ENCODE measurements at places on chromosomes 12 and 14.

DNA sequence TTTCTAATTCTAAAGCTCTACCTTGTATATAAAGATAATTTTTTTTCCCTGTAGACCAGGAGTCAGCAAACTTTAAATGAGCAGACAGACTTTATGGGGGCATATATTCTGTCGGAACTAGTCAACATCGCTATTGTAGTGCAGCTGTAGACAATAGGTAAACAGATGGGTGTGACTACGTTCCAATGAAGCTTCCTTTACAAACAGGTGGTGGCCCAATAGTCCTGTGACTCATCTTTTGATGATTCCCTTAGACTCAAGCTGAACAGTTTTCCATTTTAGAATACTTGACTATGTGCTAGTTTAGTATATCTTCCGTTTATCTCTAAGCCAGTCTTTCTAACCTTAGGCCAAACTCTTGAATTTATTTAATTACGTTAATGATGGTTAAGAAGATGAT is 16.3 kb downstream of the MUCL1 start:
- DNase-seq: no peak

GRCh38 chr12:101719566-101719965 is 19.7 kb downstream of the SYCP3 start:
- DNase-seq: no peak

- DNase-seq: peak; percentile 90
These were observed at the start of gene UNC119B for GRCh38 chr12:120710031-120710804. Gene UNC119B (plus strand): TSS chr12:120710458. CDS start chr12:120710475, 17 bp downstream.

DNA sequence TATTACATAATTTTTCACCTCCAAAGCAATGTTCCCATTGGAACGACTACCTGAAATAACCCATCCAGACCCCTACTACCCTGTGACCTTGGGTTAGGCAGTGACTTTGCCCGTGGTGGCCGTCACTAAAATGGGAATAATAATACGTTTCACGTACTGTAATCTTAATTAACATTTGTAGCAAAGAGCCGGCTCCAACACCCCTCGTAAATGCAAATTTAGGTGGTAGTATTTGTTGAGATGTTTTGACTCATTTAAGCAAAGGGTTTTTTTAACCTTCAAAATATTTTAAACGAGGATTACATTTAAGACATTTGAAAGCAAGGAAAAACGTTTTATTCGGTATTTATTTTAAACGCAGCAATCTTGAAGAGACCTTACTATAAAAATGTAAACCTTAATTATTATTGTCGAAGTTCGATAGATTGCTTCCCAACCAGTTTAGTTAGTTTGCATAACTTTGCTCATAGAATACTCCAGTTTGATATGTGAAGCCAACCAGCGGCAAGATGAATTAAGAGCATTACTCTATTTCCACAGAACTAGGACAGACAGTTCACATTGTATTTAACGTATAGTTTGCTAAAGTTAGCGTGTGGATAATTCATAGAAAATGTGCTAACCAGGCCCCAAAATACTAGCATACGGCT is 1.4 kb upstream of the ARID2 start:
- DNase-seq: peak; percentile 20

DNA sequence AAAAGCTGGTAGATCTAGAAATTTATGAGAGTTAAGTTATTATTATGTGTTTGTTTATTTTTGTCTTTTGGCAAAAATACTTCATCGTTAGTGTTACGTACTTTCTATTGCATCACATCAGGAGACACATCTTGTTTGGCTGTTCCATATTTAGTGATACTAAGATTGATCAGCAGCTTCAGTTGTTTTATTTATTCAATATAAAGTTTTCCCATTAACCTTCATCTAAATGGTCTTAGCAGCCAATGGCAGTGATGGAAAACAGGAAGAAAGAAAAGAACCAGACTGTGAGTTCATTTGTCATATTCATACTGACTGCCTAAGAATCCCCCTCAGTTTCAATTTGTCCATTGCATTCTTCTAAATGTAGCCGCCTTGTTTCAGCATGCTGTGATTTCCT is 122.3 kb downstream of the METTL25 start:
- DNase-seq: no peak

- DNase-seq: no peak
These were observed 181.2 kb upstream of the NRXN3 start for GRCh38 chr14:77988970-77989369.

- no peak for DNase-seq
These were observed 623.4 kb downstream of the DIO2 start for GRCh38 chr14:79587875-79588274.

GRCh38 chr12:70070494-70071007 is 172.7 kb upstream of the CNOT2 start:
- DNase-seq: no peak

- DNase-seq: no peak
These were observed 35.0 kb downstream of the ZNF664 start for GRCh38 chr12:124007826-124008570.

DNA sequence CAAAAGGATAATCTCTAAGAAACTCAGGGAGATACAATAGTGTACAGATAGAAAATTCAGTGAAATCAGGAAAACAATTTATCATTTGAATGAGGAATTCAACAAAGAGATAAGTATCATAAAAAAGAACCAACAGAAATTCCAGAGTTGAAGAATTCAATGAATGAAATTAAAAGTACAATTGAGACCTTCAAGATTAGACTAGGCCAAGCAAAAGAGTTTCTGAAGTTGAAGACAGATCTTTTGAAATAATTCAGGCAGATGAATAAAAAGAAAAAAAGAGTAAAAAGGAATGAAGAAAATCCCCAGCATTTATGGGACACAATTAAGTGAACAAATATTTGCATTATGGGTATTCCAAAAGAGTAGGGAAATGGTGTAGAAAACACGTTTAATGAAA is 412.6 kb downstream of the TMEM121 start:
- no peak for DNase-seq

DNA sequence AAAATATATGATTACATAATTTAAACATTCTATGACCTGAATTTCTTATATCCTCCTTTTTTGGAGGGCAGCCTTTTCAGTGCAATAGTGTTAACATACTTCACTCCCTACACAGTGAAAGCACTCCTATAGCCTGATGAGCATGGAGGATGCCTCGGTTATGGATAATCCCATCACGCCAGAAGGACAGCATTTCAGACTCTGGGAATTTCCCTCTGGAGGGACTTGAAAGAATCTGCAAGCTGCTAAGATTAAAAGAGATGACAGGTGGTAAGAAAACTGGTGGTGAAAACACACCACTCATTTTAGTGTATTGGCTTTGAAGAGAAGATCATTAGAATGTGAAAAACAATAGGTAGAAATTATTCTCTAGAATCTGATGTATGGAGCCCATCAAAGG is 99.3 kb upstream of the LMNTD1 start:
- DNase-seq: no peak

DNA sequence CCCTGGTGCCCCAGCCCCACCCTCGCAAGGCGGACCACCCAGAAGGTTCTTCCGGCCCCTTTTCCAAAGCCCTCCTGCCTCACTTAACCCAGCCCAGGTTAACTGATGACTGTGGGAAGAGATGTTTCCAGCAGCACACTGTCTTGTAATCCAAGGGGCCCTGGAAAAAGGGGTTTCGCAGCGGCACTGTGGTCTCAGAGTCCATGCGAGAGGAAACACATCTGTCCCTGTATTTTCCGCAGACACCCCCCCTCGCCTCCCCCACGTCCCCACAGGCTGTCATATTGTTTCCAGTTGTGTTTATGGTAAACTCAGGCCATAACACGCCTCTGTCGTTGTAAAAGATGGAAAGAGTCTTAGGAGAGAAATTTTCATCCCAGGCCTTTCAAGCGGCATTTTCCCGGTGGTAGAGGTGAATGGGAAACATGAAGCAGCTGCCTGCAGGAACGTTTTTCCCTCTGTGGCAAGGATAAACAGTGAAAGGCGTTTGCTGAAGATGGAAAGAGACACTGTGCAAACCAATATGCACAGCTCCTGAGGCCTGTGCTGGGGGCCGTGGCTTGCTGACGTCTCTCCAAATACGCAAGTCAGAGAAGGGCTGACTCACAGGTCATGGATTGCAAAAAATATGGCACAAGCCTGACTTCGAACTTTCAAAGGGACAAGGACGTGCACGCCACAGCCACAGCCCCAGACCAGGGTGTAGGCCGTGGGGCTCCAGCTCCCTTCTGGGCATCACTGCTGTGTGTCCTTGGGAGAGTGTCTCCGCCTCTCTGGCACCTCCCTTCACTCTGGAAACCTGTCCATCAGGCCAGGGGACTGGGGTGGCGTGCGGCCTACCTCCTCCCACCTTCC is 22.5 kb upstream of the FZD10 start:
- DNase-seq: no peak

GRCh38 chr12:111858186-111858585 is 16.2 kb downstream of the MAPKAPK5 start:
- DNase-seq: no peak

GRCh38 chr12:20000229-20000849 is 368.0 kb upstream of the PDE3A start:
- DNase-seq: no peak

- no peak for DNase-seq
These were observed 327.0 kb downstream of the BCL11B start for GRCh38 chr14:98944989-98945388.

DNA sequence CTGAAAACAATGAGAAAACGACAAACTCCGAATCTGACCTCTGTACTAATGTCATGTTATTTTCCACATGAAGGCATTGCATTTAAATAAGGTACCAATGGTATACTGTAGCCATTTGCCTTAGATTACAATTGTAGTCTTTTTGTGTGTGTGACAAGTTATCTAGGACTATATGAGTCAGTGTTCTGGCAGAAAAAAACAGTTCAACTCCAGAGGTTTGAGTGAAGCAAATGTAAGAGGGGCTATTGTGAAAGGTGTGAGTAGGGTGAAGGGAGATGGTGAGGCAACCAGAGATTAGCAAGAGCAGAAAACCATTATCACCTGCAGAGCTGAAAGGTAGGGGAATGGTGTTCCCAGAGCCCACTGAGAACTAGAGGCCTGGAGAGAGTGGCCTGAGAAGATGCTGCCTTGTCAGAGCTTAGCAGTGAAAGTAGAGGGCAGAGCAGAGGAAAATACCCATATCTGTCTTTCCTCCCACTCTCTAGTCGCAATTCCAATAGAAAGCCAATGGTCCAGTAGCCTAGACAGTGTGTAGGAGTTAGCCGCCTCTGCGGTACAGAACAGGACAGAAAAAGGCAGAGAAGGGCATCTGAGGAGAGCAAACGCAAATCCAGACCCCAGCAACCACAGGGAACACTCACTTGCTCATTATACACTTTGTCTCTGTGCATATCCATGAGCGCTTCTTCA is 112.2 kb downstream of the DYRK2 start:
- no peak for DNase-seq

DNA sequence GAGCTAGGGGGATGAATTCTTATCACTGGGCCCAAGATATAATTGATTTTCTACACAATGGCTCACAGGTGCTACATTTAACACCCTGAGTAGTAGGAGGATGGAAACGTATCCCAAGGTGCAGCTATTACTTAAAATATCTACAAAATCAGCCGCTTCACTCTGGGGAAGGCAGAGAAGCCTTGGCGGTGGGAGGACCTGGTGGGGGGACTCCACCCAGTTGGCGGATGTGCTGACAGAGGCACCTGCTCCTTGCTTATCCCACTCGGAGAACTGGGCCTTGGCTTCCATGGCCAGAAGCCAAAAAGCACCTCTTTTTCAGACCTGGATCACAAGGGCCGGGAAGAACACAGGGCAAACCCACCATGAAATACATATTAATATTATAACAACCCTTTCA is 106.3 kb downstream of the OTX2 start:
- no peak for DNase-seq

- no peak for DNase-seq
These were observed 36.4 kb upstream of the PRIMA1 start for GRCh38 chr14:93824518-93825234.

GRCh38 chr14:24042746-24043145 is 9.1 kb upstream of the CARMIL3 start:
- DNase-seq: no peak

DNA sequence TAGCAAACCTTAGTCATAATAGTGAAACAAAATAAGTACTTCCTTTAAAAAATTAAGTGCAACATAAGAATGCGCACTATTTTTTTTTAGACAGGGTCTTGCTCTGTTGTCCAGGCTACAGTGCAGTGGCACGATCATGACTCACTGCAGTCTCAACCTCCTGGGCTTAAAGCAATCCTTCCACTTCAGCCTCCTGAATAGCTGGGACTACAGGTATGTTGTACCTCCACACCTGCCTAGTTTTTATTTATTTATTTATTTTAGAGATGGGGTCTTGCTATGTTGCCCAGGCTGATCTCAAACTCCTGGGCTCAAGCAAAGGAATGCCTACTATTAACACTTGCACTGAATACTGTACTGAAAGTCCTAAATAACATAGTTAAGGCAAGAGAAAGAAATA is 93.8 kb downstream of the NUMB start:
- no peak for DNase-seq

DNA sequence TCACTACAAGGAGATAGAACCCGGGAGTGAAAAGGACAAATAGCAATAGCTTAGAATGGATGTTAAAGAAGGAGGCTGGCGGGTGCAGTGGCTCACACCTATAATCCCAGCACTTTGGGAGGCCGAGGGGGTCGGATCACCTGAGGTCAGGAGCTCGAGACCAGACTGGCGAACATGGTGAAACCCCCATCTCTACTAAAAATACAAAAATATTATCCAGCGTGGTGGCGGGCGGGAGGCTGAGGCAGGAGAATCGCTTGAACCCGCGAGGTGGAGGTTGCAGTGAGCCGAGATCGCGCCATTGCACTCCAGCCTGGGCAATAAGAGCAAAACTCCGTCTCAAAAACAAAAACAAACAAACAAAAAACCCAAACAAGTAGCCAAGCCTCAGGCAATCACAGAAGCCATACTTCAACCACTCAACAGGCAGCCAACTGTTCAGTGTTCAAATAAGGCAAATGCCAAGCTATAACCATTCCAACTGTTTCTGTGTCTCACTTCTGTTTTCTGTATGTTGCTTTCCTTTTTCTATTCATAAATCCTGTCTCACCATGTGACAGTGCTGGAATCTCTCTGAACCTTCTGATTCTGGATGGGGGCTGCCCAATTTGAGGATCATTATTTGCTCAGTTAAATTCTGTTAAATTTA is 3.9 kb upstream of the SPTLC2 start:
- DNase-seq: no peak
